ENCODE measurements at places on chromosomes 7 and 10.

GRCh38 chr7:38171623-38172391, 6.2 kb upstream of the STARD3NL start:
- DNase-seq, result no peak

- DNase-seq, result peak; percentile 88
These were observed 123.9 kb upstream of the ZMIZ1 start for GRCh38 chr10:78944723-78945312.

DNA sequence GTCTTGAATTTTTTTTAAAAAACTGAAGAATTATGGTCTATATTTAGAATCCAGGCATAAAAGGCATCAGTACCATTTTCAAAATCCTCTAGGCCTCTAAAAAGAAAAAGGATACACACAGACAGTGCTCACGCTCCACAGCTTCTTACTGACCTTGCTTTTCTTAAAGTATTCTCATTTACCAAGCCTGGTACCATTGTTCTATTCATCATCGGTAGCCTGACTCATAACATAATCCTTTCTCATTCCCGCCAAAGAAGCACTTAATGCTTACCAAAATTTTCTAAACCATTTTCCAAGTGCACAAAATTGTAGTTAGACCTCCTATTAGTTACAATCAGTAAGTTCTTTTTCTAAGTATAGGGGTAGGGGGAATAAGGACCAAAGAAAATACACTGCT, 54.6 kb downstream of the ATE1 start:
- no peak for DNase-seq

DNA sequence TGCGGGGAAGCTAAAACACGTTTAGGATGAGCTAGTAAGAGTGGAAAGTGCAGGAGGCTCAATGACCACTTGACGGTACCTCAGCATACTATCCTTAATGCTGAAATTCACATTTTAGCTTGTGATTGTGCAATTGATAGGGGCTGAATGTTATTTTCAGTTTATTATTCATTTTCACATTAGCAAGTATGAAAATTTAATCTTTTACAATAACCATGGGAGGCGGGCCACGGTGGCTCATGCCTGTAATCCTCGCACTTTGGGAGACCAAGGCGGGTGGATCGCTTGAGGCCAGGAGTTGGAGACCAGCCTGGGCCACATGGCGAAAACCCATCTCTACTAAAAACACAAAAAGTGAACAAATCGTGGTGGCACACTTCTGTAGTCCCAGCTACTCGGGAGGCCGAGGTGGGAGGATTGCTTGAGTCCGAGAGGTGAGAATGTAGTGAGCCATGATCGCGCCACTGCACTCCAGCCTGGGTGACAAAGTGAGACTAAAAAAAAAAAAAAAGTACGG, 22.0 kb upstream of the ANLN start:
- DNase-seq, result no peak

DNA sequence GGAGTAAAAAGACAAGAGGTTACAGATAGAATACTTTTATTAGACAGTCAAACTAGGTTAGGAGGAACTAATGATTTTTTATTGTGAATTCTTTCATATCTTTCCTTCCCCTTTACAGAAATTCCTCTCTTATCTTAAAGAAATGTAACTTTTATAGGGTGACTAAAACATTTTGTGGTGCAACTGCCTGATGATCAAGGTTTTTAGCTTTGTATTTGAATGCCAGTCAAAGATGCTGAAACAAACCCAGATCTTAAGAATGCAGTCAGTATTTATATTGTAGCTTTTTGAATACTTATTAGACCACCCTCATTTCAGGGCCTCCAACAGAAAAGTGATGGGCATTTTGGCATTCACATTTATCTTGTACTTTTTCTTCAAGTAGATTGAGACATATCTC, 27.4 kb downstream of the TAX1BP1 start:
- DNase-seq, result no peak

DNA sequence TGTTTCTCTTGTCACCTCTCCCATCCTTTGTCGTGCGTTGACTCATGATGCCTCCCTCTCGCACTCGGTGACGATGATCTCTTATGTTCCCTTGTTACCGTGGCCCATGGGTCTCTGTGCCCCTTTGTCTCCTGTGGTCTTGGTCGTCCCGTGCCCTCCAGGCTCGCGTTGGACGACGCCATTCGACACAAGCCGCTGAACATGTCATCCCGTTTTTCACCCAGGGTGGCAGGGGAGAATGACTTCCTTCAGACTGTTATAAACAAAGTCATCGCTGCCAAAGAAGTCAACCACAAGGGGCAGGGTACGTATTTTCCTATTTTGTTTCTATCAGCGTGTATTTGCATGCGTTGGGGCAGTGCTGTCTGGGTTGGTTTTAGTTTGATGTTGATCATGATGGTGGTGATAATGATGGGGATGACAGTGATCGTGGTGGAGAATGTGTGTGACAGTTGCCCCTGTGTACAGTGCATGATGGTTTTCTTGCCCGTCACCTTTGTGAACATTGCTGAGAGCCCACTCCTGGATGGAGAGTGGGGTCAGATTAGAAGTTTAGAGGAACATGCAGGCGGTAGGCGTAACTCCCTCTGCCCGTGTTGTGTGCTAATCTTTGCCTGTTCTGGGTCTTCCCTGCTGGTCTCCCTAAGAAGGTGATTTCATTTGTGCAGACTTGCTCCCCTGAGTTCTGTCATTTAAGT, 107.0 kb downstream of the DOCK1 start:
- no peak for DNase-seq

GRCh38 chr10:91313-91712, 42.2 kb upstream of the TUBB8 start:
- no peak for DNase-seq

DNA sequence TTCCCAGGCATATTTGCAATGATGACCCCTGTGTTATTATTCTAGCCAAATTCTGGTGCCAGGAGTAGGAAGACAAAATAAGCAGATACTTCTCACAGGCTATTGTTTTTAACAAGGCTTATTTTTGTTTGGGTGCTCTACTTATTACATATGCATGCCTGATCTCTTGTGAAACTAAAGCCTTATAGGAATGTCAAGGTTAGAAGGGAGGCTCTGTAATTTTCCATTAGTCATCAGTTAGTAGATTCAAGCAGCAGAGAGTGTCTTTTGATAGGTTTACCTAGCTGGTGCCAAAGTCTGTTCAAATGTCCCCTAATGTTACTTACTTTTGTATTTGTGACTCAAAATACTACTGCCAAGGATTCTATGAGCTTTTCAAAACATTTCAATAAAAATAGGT, 11.7 kb upstream of the TMEM106B start:
- no peak for DNase-seq

DNA sequence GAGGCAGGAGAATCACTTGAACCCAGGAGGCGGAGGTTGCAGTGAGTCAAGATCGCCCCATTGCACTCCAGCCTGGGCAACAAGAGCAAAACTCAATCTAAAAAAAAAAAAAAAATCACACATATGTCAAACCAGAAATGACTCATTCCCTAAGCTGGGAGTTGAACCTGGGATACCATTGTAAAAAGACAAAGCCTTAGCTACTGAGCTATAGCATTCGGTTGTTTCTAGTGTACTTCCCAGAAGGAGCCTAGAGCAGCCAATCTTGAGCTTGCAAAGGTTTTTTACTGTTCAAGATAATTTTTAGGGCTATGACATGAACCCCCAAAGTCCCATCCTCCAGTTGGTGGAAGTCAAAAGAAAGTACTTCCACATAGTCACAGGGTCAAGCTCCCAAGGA, 87.9 kb downstream of the ZNF467 start:
- no peak for DNase-seq

- DNase-seq, result no peak
These were observed 16.6 kb downstream of the ARID5B start for GRCh38 chr10:61918140-61918539.

GRCh38 chr10:52578871-52579405, 193.6 kb downstream of the MBL2 start:
- DNase-seq, result no peak

GRCh38 chr10:3679950-3680629, 104.9 kb downstream of the KLF6 start:
- DNase-seq, result no peak

DNA sequence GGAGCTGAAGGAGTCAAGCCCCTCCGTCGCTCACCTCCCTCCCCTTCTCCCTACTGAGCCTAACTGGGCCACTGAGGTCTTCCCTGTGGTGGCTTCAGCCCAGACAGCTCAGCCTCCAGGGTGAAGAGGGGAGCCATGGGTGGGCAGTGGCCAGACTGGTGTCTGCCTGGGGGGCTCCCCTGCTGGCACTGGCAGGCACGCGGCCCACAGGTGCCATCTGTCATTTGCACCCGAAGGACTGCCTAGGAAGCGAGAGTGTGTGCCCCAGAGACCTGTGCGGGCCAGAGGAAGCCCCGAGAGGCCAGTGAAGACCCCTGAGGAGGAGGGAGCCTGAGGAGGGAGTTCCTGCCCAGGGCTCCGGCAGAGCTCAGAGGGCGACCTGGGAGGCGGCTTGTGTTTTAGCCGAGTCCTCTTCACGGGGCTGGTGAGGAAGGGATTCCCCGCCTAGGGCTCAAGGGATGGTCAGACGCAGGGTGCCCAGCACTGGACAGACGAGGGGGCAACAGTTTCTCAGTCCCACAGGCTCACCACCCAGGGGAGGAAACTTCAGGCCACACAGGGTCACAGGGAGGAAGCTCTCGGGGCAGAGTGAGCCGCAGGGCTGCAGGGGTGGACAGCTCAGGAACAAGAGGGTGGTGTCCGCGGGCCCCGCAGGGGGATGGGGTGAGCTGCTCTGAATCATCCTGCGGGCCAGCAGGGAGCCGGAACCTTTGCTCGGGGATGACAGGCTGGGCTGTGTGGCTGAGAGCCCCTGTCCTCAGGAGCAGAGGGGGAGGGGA, 76.2 kb upstream of the PPP2R2D start:
- no peak for DNase-seq

DNA sequence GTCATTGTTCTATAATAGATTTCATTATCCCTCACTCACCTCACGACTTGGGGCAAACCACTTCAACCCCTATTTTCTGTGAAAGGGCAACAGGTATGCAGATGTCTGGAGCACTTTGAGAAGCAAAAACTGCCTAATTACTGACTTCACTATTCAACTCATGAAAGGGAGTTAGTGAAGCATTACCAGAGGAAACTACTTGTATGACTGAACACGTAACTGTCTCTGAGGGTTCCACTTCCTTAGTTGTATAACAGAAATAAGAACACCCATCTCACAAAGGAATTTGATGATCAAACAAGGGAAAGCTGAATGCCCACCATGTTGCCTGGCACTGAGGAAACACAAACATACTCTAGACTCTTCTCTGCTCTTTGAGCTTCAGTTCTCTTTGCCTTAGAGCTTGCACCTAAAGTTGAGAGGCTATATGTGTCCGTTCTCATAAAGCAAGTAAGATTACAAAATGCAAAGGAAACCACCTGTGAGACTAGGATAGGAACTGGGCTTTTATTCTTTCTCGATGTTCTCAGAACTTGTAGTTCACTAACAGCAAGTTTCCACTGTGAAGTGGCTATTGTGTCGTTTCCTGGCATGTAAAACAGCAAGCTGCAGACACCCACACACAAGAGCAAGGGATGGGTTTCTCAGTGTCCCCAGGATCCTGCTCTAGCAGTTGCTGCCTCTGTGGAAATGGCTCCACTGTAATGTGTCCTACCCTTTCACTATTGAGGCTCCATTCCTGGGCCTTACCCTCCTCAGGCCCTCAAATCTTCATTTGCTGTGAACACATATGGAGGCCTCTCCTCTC, 2.6 kb downstream of the TMEM243 start:
- DNase-seq, result no peak

GRCh38 chr7:70016044-70016770, 417.9 kb downstream of the AUTS2 start:
- DNase-seq, result peak; percentile 26

GRCh38 chr10:125063256-125063925, 97.0 kb downstream of the CTBP2 start:
- no peak for DNase-seq

DNA sequence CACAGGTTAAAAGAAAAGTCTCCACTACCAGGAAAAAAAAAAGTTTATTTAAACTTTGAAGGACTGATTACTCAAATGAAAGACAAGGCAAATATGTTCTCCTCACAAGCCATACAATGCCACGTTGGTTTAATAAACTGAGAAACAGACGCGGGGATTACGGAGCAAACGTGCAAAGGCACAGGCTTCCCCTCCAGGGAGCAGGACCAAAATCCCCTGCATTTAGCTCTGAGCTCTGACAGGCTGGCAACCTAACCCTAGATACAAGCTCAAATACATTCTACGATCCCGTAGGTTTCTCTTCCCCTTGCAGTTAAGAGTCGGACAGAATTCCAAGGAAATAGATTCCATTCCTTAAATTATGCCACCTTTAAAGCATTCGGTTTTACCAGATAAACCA, 7.7 kb upstream of the GRB10 start:
- no peak for DNase-seq

GRCh38 chr7:26856176-26856985, 8.0 kb downstream of the SKAP2 start:
- DNase-seq, result no peak

DNA sequence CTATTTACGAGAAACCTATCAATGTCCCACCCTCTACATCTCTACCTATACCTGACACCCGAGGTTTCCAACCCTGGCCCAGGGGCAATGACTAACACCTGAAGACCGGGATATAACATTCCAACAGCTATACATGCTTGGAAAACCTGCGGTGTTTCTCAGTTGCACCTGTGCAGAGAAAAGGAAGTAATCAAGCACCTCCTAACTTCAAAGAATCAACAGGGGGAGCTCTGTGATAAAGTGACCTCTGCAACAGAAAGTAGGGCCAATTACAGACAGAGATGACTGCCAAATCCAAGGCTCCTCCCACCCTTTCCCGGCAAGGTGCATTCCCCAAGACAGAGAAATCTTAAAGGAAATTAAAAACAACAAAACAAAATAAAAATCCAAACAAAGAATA, 41.3 kb downstream of the CCDC6 start:
- no peak for DNase-seq

DNA sequence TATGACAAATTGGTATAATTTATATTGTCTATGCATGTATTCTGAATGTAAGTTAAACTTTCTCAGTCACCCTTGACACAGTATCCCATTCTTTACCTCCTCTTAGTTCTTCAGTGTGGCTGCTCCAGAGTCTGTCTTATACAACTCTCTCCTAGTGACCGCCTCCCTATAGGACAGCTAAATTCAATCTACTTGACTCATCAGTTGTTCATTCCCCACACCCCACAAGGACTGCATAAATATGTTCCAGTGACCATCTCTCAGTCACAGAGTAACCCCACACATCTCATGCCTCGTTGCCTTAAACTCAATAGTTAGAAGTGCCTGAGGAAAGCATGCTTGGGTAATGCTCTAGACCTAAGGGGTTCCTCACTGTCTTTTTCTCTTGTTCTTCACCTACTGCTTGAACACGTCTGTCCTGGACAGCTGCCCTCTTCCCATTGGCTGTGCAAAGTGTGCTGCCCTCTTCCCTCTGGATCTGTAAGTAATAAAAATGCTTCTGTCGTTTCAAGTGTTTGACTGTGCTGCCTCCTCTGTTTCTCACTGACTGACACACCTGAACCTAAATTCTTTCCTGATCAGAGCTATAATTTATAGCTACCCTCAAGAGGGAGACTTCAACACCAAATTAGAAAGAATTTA, 494.6 kb upstream of the GRM3 start:
- DNase-seq, result no peak

GRCh38 chr10:46317889-46318288, 31.1 kb downstream of the ANTXRL start:
- DNase-seq, result no peak

All from AG04449 (cell line).